Mucosa of descending colon (tissue), 3 donors: ENCODE measurements at places on chromosomes 2 and 18.

GRCh38 chr18:31497404-31497835, 557 bp upstream of the DSG2 start:
- DNase-seq = no peak

- no peak for DNase-seq
Measured at GRCh38 chr2:160043265-160043664, 19.1 kb downstream of the PLA2R1 start.

- DNase-seq = peak; percentile 60
Measured at GRCh38 chr2:60551240-60552077, 2.0 kb downstream of the BCL11A start.

GRCh38 chr2:223589901-223590300, 12.3 kb downstream of the SCG2 start:
- DNase-seq = no peak

- no peak for DNase-seq
Measured at GRCh38 chr2:105919191-105919811, 174.6 kb downstream of the NCK2 start.

DNA sequence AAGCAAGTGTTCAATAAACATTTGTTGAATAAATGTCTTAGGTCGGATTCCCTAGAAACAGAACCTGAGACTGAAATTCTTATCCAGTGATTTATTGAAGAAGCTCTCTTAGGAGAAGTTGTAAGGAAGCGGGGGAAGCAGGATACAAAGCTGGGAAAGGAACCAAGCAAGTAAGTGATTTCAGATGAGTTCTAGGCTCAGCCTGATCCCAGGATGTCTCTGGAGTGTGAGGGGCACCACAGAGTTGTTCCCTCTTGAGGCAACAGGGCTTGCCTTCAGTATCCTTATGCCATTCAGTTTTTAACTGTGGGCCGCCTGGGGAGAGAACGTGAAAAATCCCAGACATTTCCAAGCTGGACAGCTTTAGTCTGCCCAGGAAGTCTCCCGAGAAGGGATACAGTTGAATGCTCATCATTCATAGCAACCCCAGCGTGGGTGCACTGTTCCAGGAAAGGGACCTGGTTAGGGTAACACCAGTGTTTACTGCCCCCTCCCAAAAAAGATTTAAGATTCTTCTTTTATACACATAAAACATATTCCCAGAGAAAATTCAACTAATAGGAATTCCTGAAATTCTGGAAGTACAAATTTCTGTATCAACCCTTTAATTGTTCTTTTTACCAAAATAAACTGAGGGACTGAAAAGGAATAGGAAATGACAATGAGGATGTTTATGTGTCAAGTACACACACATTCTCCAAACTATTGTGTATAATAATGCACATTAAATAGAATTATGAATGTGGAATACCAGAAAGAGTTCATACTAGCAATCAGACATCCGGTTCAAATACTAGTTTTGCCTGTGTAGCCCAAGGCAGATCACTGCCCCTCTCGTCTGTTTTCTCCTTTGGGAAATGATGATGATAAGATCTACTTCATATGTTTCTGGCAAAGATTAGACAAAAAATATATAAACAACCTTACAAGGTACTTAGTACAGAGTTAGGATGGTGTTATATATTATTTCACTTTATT, 592.1 kb upstream of the CDH2 start:
- DNase-seq = no peak

GRCh38 chr2:199818026-199818425, 33.0 kb downstream of the FTCDNL1 start:
- no peak for DNase-seq

GRCh38 chr2:166173263-166173662, 45.4 kb upstream of the SCN1A start:
- no peak for DNase-seq

DNA sequence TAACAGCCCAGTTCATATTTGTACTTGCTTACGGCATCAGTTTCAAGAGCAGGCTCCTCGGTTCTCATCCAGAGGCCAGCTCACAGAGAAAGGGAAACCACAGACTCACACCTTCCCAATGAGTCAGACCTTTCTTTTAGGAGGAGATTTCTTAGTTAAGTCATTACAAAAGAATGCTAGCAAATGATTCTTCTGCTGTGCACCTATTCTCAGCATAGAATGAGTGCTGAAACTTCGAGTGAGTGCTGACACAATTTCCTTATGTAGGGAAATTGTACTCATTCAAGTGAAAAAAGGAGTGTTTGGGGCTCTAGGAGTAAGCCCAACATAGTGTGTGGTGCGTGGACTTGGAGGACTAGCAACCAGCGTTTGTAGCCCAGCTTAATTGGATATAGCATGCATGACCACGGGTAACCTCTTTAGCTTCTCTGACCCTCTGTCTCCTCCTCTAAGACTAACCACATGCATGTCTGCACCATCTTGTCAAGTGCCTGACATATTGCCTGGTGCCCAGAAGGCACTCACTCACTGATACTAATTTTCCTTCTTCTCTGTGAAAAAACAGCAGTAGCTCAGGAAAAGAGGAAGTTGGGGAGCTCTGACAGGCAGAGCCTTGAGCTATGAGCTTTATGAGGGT, 87.0 kb downstream of the ALPK2 start:
- no peak for DNase-seq

DNA sequence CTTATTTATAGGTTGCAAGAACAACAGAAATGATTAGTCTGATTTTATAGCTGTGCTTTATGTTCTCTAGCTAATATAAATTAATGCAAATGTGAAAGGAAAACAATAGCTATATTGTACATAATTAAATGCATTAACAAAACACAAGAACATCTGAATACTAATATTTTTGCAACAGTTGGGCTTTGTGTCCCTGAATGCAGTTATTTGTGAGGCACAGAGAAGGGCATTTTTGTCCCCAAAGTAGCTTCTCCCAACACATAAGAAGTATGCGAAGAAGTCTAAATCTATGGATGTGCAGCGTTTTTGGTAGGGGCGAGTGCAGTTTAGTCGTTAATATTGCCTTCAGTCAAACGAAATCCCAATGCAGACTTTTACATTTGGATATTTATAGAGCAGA, 110.0 kb downstream of the MBP start:
- DNase-seq = no peak

- no peak for DNase-seq
Measured at GRCh38 chr2:108396845-108397244, 19.1 kb downstream of the SULT1C4 start.

DNA sequence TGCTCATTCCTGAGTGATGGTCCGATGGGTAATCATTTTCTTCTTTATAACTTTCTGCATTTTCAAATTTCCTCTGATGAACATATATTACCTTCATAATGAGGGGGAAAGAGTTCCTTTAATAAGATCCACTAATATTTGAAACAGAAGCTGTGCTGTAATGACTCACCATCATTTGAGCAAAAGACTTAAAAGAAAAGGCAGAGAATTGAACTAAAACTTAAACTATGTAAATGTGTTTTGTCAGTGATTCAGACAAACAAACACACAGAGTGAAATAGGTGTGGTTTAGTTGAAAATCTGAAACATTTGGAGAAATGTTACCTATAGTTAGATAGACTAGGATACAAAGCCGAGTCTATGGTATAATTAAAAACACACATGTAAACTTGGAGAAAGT, 209.6 kb downstream of the STK39 start:
- DNase-seq = no peak

DNA sequence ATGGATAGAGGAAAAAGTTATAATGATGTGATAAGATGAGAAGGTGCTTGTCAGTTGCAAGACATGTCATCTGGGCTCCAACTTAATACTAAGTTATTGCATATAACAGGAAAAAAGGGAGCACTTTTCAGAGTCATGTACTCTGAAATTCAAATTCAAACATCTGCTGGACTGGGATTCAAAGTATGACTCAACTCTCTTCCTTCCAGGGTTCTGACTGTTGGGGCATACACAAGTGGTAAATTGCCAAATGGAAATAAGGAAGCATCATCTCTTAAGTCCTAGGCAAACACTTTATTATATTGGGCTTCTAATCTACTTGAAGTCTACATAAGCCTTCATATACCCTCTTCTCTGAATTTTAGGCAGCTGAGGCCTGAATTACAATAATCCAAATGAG, 44.9 kb downstream of the ZBTB14 start:
- no peak for DNase-seq

- DNase-seq = no peak
Measured at GRCh38 chr2:42693013-42693615, 70.8 kb downstream of the OXER1 start.

GRCh38 chr2:208015475-208015874, 9.9 kb downstream of the PLEKHM3 start:
- DNase-seq = no peak
